ENCODE measurements at places on chromosomes 2 and 18.

DNA sequence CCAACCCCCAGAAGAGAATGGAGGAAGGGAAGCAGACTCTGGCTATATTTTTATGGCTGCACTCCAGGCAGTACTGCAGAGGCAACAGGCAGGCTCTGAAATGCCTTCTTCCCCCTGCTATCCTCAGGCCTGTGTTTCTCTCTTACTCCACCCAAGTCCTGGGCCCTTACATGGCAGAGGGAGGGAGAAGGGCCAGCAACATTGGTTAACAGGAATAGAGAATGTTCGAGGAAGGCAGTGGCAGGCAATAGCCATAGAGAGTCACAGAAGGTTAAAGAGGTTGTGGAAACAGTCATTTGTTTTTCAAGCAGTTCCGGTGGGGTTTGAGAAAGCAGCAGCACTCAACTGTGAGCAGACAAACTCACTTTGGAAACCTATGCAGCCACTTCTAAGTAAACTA is 15.1 kb upstream of the DARS1 start:
- DNase-seq: no peak

DNA sequence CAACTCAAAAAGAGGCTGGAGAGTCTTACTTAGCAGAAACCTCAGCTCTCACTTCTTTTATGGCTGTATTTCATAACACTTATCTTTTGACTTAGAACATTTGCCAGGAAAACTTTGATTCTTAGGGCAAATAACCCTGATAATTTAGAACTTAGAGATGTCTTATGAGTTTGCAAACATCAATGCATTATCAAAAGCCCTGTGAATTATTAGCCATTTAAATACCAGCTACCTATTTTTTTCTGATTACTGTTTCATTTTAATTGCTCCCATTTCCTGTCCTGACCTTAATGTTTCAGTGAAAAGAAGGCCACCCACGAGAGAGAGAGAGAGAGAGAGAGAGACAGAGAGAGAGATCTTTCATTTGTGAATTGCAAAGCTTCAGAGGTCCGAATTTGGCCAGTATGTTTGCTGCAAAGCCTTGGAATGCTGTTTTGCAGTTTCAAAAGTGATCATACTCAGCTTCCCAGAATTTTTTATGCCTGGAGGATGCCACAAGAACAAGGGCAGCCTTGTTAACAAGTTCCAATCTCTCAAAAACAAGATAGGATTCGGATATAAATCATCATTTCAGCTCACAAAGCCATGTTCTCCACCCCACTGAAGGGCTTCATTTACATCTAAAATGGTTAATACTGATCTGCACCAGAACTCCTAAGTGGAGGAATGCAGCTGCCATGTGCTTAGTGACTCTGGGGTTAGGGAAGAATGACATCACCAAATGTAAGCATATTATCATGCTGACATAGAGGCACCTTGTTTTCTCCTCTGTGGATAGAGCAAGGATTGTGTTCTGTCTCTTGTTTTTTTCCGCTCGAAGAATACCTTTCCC is 478.2 kb downstream of the ARHGAP15 start:
- DNase-seq: no peak

DNA sequence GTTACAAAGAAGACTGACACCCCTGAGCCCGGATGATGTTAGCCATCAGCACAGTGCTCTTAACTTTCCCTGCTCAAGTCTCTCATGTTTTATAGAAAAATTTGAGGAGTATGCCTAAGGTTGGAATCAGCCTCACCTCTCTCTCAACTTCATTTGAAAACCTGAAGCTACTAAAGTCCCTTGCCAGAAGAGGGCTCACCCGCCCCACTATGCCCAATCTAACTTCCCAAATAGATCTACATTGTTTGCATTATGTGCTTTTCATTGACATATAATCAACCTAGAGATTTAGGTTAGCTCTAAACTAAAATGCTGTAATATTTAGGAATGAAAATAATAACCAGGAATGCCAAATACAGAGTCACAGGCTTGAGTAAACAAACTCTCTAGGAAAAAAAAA is 305.4 kb downstream of the NCKAP5 start:
- DNase-seq: no peak

DNA sequence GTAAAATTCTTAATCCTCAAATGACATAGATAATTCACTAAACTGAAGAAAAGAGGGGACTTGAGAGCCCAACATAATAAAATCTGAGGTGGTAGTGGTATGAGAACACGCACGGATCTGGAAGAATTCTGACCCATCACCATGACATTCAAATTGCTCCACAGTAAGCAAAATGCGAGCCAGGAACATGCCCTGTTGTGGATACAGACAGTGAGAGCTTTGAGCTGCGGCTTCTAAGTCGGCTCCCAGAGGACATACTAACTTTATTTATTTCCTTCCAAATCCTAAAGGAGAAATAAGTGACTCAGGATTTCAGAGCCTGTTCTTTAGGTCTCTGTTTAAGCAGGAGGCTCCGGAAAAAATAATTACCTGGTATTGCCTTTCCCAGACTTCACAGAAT is 143.4 kb upstream of the SMAD7 start:
- no peak for DNase-seq

DNA sequence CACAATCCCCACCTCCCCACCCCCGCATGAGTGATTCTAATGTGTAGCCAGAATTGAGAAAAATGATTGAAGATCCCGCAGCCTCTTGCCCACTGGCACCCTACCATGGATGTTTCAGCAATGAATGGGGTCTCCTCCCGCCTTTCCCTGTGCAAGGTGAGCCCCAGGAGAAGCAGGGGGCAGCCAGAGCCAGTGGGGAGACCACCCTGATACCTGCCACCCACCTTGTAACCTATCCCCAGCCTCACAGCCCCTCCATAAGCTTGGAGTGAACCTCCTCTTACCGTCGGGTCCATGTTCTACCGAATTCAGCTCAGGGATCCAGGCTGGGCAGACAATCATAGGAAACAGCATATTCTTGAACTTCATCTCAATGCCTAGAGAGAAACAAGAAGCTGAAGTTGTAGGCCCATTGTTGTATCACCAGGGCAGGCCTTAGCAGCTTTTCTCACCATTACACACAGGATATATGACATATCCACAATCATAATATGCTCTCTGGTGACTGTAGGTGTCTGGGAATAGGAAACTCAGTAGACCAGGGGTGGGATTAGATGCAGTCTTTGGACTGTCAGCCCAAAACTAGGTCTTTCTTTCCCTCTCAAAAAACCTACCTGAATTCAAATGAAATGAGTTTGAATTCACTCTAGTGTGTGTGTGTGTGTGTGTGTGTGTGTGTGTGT is 30.9 kb downstream of the XDH start:
- DNase-seq: no peak

GRCh38 chr2:12730265-12730664 is 13.5 kb downstream of the TRIB2 start:
- DNase-seq: no peak

DNA sequence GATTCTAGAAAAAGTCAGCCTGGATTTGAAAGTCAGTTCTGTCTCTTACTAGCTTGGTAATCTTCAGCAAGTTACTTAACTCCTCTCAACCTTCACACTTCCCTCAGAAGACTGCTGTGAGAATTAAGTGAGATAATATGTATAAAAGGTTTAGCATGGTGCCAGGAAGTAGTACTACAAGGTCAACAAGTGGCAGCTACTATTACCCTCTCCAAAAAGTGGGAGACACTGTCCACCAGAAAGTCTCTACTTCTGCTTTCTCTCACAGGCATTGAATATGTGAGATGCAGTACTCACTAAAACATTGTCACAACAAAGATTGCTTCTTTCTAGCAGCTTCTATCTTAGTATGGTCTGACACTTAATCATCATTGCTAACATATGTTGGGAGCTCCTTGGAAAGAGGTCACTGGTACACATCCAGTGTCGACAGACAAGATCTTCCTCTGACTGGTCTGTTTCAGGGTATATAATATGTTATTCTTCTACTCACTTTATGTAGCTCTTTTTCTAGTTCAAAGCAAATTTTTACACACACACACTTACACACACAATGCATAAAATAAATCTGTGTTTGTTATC is 47.9 kb downstream of the DOCK10 start:
- no peak for DNase-seq

DNA sequence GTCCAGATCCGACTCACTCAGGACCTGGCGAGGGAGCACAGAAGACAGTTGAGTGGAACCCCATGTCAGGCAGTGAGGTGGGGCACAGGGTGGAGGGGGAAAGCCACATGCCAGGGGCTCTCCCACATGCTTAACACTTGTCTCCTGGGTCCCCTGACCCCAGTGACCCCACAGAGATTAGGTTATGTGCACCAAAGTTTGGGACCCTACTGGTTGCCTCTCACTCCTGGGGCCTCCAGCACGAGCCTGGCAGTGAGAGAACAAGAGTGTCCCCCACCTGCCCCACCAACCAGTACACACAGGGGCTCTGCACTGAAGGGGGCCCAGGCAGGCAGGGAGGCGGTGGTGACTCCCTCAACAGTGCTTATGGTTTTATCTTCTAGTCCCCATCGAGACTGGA is 58.3 kb downstream of the CIB4 start:
- no peak for DNase-seq

DNA sequence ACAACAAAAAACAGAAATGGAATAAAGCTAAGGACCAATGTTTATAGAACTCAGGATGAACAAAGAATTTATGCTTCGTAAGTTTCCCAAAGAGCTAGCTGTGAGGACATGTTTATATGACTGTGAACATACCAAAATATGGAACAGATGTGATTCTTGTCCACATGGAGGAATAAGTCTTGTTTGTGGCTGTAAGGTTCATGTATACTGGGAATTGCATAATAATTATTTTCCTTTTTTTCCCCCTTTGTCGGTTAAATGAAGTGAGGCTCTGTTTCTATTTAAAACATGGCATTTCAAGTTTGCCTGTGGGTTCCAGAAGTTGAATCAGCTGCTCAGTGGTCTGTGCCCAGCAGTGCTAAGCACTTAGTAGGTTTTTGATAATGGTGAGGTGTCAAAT is 108.1 kb downstream of the FHOD3 start:
- DNase-seq: peak; percentile 59

DNA sequence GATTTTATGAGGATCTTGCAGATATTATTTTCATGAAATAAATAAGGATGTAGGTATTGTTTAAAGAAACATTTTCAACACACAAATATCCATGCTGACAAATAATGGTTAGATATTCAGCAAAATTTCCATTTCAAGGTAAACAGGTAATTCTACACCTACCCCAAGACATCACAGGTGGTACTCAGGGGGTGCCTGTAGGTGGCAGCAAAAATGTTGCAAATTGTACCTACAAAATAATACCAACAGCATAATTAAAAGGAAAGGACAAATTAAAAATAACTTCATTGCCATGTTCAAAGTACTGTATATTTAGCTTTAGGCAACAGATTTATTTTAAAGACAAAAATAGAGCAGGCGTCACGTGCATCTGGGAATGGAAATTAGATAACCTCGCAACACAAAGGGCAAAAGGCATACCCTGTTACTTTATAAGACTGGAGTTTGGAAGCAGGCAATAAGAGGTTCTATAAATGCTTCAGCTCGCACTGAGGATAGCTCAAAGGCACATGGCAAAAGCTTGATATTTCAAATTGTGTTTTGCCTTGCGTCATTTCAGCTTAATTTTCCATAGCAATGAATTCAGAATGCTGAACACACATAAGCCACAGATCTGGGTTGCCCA is 630.5 kb downstream of the TDRD15 start:
- DNase-seq: no peak

DNA sequence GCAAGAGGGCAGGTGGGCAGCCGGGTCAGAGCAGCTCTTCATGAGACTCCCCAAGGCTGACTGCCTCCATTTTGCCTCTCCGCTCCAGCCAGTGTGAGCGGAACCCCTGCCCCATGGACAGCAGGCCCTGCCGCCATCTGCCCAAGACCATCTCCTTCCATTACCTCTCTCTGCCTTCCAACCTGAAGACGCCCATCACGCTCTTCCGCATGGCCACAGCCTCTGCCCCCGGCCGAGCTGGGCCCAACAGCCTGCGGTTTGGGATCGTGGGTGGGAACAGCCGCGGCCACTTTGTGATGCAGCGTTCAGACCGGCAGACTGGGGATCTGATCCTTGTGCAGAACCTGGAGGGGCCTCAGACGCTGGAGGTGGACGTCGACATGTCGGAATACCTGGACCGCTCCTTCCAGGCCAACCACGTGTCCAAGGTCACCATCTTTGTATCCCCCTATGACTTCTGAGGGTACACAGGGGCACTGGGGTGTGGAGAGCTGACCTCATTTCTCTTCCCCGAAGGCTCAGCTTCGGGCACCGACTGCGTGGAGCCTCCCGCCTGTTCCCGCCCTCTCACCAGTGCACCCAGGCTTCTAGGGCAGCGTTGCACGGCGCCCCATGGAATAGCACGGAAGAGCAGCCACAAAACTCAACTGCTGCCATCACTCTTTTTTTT is 49.0 kb downstream of the FBLN7 start:
- DNase-seq: no peak

DNA sequence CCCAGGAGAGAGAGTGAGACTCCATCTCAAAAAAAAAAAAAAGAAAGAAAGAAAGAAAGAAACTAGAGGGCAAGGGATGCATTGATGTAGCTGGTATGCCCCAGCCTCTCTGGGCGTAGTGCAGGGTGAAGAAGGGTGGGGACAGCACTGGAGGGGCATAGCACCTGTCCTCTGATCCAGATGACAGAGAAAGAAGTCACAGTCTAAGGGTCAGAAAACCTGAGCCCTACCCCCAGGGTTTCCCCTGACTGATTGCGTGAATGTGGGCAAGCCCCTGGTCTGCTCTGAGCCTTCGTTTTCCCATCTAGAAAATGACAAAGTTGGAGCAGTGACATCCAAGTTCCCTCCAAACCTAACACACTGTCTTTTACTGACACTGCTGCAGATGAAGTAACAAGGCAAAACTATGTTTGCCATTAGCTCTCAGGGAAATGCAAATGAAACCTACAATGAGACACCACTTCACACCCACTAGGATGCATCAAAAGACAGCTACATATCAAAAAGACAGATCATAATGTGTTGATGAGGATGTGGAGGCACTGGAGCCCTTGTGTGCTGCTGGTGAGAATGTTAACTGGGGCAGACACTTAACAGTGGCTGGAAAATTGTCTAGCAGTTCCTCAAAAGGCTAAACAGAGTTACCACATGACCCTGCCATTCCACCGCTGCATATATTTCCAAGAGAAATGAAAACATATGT is 19.5 kb upstream of the YWHAQ start:
- no peak for DNase-seq

DNA sequence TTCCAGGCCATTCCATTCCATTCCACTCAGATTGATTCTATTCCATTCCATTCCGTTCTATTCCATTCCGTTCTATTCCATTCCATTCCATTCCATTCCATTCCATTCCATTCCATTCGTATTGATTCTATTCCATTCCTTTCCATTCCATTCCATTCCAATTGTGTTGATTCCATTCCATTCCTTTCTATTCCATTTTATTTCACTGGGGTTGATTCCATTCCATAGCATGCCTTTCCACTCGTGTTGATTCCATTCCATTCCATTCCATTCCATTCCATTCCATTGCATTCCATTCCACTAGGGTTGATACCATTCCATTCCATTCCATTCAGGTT is 1142.3 kb downstream of the RPIA start:
- DNase-seq: no peak
